ENCODE measurements at places on chromosomes 2 and 18. TPM values are rescaled to one million over a fixed set of nuclear protein-coding genes. Genes with fewer than 3 reads are reported as not detected.

GRCh38 chr2:122081751-122082150 is 326.3 kb downstream of the TSN start:
- DNase-seq, result no peak

- DNase-seq, result no peak
Observed at GRCh38 chr2:135586148-135586547, 54.9 kb downstream of the R3HDM1 start.

DNA sequence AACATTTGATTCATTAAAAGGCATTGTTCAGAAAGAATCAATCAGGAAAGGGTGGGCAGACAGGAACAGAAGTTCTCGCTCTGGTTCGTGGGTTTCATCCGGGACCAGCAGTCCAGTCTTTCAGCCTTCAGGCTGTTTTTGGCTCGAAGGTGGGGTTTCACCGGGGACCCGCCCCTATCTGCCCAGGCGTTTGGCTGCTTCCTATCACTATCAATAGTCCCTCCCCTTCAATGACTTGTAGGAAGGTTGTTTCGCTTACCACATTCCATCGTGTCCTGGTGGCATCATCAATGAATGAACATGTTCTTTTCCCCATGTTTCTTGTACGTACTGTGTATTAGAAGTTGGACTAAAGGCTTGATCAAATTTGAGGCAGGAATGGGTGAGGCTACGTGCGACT is 130.3 kb downstream of the NEDD4L start:
- no peak for DNase-seq

- no peak for DNase-seq
Observed at GRCh38 chr2:69811018-69811417, 18.4 kb upstream of the GMCL1 start.

- no peak for DNase-seq
Observed at GRCh38 chr18:69956665-69957620, 9.3 kb upstream of the CD226 start.

GRCh38 chr2:175107146-175107545 is 60.9 kb downstream of the ATF2 start:
- no peak for DNase-seq

DNA sequence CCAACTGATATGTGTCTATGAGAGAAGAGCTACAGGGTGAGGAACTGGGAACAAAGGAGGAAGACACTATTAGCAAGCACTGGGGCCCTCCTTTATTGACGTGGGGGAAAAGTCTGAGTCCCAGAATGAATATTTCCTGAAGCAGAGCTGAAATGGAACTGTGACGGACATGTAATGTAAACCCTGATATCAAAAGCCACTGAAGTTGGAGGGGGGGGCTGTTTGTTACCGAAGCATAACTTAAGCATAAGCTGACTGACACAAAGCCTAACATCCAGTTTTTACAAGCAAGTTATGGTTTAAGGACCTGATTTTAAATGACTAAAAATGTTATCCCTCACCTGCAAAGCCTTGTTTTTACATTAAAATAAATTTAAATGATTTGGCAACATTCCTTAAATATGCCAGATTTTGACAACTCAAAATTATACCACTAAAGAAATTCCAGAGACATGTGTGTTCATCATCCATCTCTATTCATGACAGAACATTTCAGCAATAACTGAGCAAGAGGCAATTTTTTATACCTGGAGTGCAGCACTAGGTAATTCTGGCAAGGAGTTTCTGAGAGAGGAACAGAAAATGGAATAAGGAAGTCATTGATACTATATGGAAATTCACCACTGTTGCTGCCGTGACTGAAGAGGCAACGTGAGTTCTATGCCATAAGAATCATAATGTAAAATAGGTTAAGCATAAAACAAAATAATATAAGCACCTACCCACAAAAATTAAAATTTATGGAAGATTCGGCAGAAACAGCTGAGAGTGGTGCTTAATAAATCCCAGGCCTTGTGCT is 186.0 kb downstream of the AFF3 start:
- no peak for DNase-seq

DNA sequence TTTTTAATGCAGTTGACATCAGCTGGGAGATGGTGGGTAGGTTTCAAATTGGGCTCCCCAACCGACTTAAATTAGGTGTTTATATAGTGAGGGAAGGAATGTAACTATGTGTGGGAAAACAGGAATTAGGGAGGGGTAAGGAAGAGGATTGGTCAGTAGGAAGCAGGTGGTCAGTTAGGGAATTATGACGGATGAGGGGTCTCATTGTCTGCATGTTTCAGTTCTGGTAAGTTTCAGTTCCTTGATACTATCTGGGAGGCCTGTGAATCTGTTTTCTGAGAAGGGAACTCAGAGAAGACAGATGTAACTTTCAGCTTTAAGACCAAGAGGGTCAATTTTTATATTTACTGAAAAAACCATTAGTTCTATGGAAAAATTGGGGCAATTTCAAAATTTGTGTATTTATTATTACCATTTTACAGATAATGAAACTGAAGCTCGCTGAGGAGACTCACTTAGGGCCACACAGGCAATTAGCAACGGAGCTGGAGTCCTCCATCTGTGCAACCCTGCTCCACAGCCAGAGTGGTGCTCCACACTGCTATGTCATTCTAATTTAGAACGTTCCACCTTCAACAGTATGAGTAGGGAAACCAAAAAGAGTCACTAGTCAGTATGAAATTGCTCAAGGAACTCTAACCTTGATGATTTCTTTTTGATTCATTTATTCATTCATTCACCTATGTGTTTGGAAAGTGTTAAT is 36.0 kb upstream of the CCDC195 start:
- no peak for DNase-seq

GRCh38 chr2:237895544-237896506 is 36.4 kb downstream of the RAMP1 start:
- no peak for DNase-seq

DNA sequence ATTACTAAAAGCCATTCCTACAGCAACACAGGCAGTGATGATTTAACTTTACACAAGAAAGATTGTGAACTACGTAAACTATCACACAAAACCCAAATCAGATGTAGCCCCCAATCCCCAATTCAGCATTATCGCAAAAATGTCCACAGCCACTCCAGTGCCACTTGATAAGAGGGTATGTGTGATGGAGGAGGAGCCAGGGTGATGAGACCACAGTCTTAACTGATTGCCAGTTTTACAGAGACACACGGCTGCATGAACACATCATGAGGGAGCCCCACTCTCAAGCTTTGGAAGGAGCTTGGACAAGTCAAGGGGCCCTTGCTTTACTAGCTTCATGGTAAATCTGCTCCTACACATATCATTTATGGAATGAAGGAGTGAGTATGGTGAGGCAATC is 116.0 kb downstream of the FAM161A start:
- DNase-seq, result no peak

DNA sequence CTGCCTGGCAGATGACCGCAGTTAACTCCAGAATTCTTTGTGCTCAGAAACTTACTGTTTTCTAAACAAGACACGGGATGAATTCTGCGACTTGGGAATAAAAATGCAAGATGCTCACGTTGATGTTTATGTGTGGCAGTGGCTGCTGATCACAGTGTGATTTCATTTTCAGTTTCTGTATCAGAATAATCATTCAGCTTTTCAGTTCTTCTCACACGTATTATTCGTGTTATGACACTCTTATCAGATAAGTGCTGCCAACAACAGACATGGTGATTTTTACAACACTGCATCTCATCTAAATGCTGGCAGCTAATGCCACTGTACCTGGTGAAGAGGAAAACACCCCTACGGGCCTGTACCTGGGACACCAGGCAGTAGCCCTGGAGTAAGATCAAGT is 272.9 kb upstream of the REV1 start:
- DNase-seq, result no peak

DNA sequence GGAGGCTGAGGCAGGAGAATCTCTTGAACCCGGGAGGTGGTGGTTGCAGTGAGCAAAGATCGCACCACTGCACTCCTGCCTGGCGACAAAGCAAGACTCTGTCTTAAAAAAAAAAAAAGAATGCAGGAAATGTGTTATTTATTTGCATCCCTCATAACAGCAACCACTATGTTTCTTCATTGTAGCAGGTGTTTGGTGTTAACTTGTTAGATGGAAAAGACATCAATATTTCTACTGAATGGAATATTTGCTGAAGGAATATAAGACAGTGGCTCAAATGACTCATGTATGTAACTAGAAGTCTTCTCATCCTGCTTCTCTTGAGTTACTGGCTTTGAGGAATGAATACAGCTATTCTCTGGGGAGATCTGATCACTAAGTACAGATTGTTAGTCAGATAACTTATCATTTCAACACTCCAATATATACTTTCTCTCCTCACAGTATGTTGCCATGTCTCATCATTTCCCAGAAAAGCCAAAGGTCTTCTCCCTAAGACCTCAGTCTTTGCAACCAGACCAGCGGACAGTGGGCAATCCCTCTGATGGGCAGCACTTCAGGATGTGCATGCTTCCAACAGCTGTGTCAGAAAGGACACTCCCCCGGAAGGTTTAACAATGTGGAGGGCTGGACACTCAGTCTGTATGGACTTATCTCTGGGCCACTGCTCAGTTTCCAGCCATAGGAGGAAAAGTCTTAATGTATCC is 104.4 kb upstream of the STK17B start:
- no peak for DNase-seq

Gene CPLX4
- total RNA-seq, result 0.46 TPM

Gene CCDC121
- 1.2 TPM for total RNA-seq

Gene PLB1
- total RNA-seq, result 14.3 TPM

Gene TWSG1
- 28.1 TPM for total RNA-seq

Gene SERPINB10
- 0.31 TPM for total RNA-seq

Measured in omental fat pad (tissue), 4 donors.